Foreskin fibroblast (primary cell): ENCODE measurements at places on chromosomes 2 and 18.

- no peak for DNase-seq
These were observed 92.7 kb downstream of the VWC2L start for GRCh38 chr2:214503568-214503967.

DNA sequence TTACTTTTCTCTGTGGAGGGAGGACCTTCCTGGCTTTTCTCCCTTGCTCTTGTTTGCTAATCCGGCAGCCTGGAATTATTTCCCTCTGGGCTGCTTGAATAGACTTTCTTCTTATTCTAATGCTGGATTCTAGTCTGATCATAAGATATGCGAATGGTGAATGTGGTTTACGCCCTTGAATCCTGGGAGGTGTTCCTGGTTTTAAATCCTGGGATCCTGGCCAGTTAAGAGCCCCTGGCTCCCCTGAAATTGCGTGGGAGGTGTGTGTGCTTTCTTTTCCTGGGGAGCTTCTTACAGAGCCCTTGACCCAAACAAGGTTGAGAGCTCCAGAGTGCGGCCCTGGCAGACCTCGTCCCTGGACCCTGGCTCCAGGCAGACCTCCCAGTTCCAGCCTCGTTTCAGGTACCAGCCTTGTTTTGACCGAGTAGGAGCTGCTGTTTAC lies 2.8 kb downstream of the SH3BP4 start:
- DNase-seq = no peak

DNA sequence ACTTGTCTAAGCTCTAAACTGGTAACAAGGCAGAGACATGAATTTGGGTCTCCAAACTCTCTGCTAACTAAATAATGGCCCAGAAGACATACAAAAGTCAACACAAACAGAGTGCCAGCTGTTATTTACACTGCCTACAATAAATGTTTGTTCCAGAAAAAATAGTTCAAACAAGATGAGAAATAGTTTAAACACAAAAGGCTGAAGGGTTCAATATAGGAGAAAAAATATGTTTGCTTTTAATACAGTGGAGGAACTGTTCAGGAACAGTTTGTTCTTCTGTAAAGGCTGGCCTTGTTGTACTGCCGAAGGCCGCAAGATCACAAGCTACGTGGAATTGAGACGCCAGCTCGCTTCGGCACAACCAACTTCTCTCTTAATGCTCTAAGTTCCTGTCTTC lies 74.6 kb downstream of the AFF3 start:
- no peak for DNase-seq

DNA sequence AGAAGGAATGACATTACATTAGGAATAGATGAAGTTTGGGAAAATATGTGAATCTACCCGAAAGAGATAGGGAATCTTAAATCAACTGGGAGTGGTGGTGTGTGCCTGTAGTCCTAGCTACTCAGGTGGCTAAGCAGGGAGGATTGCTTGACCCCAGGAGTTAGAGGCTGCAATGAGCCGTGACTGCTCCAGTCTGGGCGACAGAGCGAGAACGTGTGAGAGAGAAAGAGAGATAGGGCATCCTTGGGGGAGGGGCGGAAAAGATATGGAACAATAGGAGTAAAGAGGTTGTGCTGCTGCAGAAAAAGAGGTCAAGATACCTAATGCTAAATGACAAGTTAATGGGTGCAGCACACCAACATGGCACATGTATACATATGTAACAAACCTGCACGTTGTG lies 47.1 kb upstream of the ADAM23 start:
- no peak for DNase-seq

GRCh38 chr18:7683753-7684152 lies 116.6 kb downstream of the PTPRM start:
- no peak for DNase-seq

DNA sequence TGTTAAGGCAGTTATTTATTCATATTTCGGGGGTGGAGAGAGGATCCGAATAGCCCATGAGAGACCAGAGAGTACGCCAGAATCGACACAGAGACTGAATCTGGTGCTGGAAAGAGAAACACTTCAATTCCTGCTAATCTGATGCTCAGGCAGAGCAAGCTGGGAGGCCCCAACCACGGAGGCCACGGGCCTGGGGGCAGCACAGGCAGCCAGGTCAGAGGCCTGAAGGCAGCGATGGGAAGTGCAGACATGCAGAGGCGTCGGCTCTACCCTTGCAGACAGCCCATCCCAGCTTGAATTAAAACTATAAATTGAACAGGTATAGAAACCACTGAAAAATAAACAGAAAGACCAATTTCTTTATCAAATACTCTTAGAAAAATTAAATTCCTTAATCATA lies 50.6 kb downstream of the PXDN start:
- no peak for DNase-seq

DNA sequence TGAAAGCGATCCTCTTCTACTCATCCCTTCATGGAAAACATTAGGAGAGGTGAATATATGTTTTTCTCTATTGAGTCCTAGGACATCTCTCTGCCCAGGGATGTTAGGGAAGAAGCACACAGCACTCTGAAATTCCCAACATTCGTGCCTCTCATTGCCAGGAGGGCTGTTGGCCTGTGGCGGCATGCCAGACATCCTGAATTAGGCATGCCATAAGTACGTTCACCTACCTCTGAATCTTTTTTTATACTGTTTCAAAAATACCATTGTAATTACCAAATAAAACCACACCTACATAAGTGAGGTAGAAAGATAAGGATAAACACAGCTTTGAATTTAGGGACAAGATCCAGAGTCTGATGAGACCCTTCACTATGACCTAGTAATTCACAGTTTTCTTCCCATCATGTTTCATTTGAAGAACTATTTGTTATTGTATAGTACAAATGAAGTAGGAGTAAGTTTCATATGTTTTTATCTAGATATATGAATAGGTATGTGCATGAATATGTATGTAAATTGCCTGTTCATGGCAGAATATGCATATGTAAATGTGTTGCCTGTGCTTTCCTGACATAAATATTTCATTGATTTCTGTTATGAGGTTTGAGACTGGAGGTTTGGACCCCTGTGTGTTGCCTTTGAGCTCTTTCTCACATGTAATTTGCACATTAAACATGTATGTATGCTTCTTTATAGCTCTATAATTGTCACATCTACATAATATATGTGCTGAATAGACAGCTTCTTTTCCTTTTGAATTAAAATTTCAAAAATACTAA lies 66.6 kb upstream of the STAM2 start:
- DNase-seq = no peak

DNA sequence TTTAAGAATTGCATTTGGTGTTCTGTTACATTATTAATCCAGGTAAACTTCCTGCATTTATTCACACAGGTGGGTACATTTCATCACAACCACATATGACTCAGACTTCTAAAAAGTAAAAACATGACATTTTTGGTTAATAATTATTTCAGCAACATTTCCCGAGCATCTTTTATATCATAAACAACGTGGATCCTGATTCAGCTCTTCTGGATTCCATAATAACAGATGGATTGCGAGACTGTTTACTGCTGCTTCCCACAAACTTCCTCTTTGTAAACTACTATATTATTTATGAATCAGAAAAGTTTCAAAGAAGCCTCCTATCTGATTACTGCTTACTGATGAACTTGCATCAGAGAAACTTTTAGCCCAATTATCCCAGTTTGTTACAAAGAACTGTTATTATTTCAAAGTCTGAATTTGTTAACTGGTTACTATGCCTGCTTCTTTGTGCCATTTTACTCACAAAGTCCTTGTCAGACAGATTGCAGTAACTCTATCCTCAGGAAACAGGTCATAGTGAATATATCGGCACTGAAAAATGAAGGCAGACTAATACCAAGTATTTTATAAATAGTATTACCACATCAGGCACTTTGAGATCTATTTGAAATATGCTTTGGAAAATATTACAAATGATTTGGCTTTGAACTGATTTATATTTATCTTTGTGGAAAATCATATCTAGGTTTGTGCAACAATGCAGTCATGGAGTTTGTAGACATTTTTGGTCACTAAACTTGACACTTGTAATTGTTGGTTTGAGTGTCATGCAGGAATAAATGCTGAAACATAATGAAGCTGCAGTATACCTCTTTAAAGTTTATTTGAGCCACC lies 511.6 kb downstream of the PLCL1 start:
- DNase-seq = no peak

DNA sequence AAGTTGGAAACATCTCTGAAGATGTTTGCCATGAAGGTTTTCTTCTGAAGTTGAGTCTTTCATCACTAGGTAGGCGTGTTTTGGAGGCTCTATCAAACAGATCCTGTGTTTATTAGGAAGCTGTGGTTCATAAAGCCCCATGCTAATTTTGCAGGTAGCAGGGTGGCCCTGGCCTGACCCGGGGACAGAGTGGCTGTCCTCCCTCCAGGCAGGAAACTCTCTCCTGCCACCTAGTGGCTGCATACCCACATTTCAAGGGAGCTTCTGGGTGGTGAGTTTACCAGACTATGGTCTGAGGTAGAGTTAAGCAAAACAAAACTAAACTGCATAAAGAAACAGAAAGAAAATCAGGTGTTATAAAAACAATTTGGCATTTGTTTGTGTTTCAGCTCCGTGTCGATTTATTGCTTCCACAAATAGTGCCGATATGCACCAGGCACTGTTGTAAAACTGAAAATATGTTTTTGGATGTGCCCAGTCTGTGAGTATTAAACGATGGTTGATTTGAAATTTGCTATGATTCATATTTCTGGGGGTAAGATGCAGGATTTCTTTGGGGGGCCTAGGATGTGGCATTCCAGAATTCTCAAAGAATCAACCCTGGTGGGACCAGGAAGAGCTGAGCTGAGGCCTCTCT lies 26.0 kb upstream of the IL37 start:
- no peak for DNase-seq

DNA sequence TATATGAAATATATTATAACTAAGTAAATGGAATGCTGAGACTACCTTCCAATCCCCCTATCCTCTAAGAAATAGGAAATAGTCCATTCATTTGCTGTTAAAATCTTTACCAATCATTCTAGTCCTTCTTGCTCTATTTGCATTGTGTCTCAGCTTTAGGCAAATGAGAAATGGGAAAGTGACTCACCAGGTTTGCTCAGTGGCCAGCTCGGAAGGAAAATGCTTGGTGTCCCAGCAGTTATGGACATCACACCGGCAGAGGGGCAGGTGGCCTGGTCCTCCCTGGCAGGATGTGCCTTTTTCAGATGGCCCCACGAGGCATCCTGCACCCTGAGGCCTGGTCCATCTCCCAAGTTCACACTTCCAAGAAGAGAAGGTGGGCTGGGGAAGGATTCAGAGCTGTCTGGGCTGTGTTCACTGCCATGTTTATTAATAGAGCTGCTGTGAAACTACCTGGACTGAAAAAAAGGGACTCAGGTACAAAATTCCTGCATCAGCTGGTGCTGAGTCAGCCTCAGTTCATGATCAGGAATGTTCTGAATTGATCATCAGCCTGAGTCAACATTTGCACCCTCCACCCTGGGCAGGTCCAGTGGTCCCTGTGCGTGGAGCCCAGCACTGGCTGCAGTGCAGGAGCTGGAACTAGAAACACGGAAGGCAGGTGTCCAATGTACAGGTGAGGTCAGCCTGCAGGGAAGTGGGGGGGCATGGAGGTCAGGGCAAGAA lies 60.1 kb upstream of the ARL4C start:
- DNase-seq = peak; percentile 48

GRCh38 chr2:56522605-56523089 lies 338.9 kb downstream of the CCDC85A start:
- DNase-seq = peak; percentile 0

GRCh38 chr2:123245156-123245555 lies 779.9 kb upstream of the CNTNAP5 start:
- DNase-seq = no peak

DNA sequence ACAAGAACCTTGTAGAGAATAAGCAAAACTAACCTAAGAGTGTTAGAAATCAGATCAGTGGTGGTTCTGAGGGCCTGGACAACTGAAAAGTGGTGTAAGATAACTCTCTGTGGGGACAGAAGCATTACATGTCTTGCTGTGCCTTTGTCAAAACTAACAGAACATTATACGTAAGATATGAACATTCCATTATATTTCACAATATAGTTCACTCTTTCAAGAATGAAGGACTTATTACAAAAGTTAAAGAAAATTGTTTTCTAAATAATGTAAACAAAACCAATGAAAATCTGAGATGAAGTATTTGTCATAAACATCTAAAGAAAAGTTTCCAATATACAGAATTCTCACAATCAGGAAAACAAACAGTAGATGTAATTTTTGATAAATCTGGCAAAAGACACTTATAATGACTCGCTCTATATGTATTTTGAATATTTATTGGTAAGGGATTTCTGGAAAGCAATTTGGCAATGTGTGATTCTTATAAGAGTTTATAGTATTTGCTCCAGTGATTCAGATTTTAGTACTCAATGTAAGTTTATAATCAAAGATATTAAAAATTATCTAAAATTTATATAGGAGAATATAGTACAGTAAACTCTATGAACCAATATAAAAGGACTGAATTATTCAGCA lies 258.4 kb downstream of the CD226 start:
- DNase-seq = peak; percentile 33

- DNase-seq = peak; percentile 67
These were observed at the start of gene HOXD9 for GRCh38 chr2:176122683-176123410. HOXD9 (plus strand) TSS chr2:176122719; CDS start chr2:176122769, 50 bp downstream.

- DNase-seq = no peak
These were observed 218.0 kb downstream of the LDLRAD4 start for GRCh38 chr18:13436576-13436975.

DNA sequence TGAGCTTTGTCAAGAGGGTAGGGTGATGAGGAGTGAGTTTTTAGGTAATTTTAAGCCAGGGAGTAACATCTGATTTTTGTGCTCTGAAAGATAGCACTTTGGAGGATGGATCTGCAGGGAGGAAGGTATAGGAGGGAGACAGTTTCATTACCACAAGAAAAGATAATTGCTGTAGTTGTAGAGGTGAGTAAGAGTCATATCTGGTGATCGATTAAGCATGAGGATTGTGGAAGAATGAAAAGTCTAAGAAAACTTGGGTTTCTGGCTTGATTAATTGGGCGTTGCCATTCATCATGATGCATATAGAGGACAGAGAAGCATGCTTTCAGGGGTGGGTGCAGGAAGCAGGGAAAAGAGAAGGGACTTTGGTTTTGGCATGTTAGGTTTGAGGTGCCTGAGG lies 18.5 kb downstream of the KCMF1 start:
- DNase-seq = no peak

DNA sequence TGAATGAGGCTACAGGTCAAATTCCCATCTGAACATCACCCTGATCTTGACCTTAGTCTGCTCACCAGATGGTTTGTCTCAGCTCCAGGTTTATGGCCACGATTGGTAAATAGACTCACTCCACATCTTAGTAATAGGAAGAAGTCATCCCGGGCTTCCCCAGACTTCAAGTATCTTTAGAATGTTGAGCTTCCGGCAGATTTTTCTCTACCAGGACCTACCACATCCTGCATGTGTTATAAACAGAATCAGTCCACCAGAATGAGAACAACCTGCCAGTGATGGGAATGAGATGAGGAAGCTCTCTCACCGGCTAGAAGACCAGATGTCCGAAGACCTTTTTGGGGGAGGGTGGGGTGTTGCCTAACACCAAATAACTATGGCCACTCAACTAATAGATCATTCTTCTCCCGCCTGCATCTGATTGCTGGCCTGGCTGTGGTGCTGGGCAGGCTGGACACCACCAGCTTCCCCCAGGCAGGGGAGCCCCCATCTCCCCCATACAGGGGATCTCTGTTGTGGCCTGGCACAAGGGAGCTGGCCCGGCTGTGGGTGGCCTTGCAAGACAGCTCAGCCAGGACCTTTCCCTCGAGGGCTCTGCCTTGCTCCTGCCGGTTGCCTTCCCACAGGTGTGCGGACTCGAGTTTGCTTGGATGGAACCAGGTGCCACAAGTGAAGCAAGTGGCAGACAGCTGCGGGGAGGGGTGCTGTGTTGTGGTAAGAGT lies 88.5 kb downstream of the SH3RF3 start:
- DNase-seq = peak; percentile 95
